Cerebellum (tissue), 4 donors: ENCODE measurements at places on chromosomes 16 and 17. TPM values are rescaled to one million over a fixed set of nuclear protein-coding genes. Genes with fewer than 3 reads are reported as not detected.

- DNase-seq: peak; percentile 62
Observed at GRCh38 chr17:82031885-82032627, 578 bp downstream of the RAC3 start.

DNA sequence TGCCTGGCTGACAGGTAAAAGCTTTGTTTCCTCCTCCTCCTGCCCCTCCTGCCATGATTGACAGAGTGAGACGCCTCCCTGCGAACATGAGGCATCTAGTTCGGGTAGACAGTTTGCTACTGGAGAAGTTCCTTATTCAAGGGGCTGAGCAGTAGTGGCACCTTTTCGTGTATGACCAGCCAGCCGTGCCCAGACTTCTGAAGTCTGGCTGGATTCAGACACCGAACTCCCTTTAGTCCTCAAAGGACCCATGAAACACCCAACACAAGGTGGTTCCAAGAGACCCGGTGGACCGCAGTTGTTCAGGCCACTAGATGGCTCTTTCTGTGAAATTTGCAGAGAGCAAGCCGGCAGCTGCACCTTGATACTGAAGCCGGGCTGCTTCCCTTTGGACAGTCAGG lies 192.8 kb downstream of the XYLT1 start:
- DNase-seq: no peak

The IGF2BP1 gene
- 8.5 TPM for total RNA-seq

The NHLRC4 gene
- total RNA-seq: 0.27 TPM

The MAPT gene
- 90.3 TPM for total RNA-seq
